ENCODE measurements at places on chromosomes 16 and 17.
A peak's percentile ranks its signal among the peaks of the same experiment; 100 is the strongest.

- no peaks in the 10 kb centered on the region for H3K4me1 ChIP-seq
- peak within 1 kb of the TSS; percentile 83 for H3K27ac ChIP-seq
- H3K4me3 ChIP-seq, result peak within 1 kb of the TSS; percentile 94
- H3K36me3 ChIP-seq, result no peaks in the 10 kb centered on the region
Observed at GRCh38 chr16:72008424-72009216, at the start of gene DHODH. Gene DHODH (plus strand): TSS chr16:72008744. CDS start chr16:72008765, 21 bp downstream.

GRCh38 chr17:2123375-2124251, 68.7 kb downstream of the HIC1 start:
- H3K27me3 ChIP-seq, result no peaks in the 10 kb centered on the region
- H3K36me3 ChIP-seq, result no peaks in the 10 kb centered on the region
- H3K27ac ChIP-seq, result no peak overlapping the region
- no peak for DNase-seq

DNA sequence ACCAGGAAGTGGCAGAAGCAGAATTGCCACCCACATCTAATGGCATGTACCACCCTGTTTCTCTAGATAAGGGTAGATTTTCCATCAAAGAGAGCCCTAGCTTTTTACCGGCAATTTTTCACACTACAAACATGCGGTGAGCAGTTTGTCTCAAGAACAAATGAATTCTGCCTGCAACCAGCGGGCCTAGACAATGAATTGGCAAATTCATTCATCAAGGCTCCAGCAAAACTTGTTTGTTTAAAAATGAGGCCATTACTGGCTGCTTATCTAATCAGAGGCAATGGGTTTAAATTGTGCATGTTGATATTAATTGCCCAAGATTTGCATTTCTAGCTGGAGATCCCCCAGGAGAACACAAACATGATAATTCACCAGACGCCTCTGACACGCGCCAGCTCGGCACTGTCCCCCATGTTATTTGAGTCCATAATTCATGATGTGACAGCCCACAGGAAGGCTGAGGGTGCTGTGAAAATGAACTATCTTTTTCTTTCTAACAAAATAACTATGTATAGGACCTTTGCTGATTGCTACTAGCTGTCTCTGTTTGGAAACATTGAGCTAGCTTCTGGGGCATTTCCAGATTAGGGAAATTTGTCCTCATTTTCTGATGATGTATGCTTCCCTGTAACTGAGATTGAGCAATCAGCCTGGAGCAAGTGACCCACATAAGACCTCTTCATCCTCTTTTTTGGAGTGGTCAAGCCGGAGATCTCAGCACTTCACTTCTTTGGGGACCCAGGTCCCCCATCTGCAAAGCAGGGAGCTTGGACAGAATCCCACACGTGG, 80.8 kb downstream of the CNGB1 start:
- no peaks in the 10 kb centered on the region for H3K36me3 ChIP-seq
- no peak for DNase-seq
- H3K4me1 ChIP-seq, result no peaks in the 10 kb centered on the region
- H3K4me3 ChIP-seq, result no peak overlapping the region
- no peaks in the 10 kb centered on the region for H3K27me3 ChIP-seq
- no peak overlapping the region for H3K27ac ChIP-seq

DNA sequence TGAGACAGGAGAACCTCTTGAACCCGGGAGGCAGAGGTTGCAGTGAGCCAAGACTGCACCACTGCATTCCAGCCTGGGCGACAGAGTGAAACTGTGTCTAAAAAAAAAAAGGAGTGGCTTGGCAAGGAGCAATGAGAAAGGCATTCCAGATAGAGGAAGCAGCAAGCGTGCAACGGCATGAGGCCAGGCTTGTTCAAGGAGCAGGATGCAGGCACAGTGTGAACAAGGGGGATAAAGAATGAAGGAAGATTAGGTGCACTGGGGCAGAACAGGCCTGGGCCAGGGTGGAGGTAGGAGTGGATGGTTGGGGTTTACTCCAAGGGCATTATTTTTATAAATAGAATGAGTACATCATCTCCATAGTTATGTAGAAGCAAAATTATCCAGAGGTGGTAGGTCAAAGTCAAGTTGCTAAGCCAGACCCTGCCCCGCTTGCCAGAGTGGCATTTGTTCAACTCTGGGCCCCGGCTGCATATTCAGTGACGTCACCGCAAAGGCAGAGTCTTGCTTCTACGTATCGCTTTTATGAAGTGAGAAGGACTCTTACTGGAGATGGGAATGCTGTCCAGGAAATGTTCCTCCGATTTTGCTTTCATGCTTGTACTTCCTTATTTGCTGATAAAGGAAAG, 100.2 kb downstream of the KATNIP start:
- H3K4me3 ChIP-seq, result no peak overlapping the region
- no peak overlapping the region for H3K27ac ChIP-seq
- no peak for DNase-seq
- H3K36me3 ChIP-seq, result no peaks in the 10 kb centered on the region
- H3K4me1 ChIP-seq, result no peaks in the 10 kb centered on the region

DNA sequence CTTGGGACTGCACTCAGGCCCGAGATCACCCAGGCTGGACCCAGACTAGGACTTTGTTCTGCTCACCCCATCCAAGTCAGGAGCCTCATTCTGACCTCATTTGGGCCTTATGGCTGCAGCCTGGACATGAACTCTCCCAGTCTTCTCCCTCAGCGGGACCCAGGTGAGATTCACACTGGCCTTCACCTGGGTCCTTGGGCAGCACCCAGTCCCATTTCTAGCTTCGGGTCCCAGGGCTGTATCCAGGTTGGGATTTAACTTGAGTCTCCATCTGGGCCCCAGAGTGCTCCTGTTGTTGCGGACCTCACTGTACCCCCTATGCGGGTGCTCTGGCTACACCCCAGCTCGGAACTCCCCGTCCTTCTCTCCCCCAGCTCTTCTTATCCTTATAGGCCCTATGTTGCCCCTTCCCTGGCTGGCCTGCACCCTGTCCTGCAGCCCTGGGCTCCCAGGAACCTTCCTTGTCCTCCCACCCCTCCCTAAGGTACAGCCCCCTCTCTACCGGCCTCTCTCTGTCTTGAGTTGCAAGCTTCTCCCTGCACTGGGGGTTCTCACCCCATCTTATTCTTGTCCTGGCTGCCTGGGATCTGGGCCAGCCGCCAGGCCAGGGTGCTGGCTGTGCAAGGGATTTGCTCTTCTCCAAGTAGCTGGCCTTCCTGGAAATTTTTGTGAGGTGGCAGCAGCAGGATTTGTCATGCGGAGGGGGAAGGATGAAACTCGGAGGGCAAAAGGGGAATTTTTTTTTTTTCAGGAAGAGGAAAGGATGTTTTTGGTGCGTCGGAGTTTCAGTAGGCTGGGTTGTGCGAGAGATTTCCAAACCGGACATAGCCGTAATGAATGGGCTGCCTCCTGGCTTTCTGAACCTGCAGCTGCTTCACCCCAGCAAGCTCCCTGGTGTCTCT, 904 bp downstream of the MAP2K3 start:
- DNase-seq, result no peak
- H3K4me1 ChIP-seq, result peaks cover 43% of the 10 kb centered on the region
- peak overlapping the region; percentile 90 for H3K27ac ChIP-seq
- no peaks in the 10 kb centered on the region for H3K27me3 ChIP-seq
- H3K4me3 ChIP-seq, result peak overlapping the region; percentile 75
- peaks cover 2% of the 10 kb centered on the region for H3K36me3 ChIP-seq

All from Panc1 (cell line).